ENCODE measurements at places on chromosomes 5 and 9.

DNA sequence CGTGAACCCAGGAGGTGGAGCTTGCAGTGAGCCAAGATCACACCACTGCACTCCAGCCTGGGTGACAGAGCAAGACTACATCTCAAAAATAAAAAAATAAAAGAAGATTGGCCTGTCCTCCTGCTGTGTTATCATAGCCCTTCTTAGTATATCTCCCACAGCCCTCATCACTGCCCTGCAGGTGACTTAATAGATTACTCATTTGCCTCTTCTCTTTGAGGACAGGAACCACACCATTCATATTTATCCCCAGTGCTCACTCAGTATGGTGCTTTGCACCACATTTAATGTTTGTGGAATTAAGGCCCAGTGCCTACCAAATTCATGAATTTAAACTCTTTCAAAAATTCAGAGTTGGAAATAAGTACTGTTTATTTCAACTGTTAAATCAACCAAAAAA is 10.3 kb downstream of the IDNK start:
- no peak for DNase-seq

DNA sequence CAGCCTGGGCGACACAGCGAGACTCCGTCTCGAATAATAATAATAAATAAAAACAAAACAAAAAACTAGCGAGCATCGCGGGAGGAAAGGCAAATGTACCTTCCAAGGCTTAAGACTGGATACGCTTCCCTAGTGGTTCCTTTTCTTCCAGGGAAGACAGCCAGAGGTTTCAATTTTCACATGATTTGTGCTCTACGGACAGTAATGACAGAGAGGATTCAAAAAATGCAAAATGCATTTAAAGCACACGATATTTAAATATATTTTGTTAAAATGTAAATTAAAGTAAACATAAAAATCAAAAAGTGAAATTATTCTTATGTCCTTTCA is 4.3 kb upstream of the TRIM41 start:
- DNase-seq, result no peak

GRCh38 chr9:91954841-91955471 is 4.9 kb upstream of the ROR2 start:
- no peak for DNase-seq

DNA sequence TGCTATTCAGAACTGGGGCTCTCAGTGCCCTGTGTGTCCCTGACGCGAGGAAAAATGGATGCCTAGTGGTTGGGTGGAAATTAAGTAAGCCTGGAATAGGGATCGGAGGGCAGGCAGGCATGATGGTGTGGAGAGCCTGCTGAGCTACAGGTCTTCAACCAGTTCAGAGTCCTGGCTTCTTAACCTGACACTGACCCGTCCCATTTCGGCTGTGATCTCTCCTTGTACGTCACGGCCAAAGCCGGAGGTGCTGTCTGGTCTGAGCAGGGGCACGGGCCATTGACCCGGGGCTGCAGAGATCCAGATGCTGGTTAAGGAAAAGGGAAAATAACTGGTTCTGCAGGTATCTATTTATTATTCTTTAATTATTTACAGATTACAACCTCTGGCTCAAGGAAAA is 27.9 kb downstream of the RHOBTB3 start:
- DNase-seq, result no peak

- DNase-seq, result no peak
Measured at GRCh38 chr5:81718300-81718699, 32.6 kb downstream of the SSBP2 start.

DNA sequence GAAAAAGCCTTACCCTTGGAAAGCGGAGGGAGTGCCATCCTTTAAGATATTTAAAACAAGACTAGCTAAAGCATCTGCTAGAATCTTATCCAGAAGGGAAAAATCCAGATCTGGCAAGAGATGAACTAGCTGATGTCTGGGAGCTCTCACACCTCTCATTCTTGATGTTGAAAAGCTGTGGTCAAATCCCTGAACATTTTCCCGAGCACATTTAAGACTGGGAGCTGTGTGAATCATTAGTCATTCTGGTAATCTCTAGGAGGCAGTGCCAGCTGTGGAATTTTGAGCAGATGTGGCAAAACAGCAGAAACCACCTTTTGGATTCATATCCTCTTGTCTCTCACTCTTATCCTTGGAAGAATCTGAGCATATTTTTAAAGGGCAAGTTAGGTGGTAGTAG is 218.0 kb downstream of the MAN2A1 start:
- DNase-seq, result no peak

GRCh38 chr5:170565072-170565471 is 61.3 kb downstream of the KCNIP1 start:
- DNase-seq, result no peak

DNA sequence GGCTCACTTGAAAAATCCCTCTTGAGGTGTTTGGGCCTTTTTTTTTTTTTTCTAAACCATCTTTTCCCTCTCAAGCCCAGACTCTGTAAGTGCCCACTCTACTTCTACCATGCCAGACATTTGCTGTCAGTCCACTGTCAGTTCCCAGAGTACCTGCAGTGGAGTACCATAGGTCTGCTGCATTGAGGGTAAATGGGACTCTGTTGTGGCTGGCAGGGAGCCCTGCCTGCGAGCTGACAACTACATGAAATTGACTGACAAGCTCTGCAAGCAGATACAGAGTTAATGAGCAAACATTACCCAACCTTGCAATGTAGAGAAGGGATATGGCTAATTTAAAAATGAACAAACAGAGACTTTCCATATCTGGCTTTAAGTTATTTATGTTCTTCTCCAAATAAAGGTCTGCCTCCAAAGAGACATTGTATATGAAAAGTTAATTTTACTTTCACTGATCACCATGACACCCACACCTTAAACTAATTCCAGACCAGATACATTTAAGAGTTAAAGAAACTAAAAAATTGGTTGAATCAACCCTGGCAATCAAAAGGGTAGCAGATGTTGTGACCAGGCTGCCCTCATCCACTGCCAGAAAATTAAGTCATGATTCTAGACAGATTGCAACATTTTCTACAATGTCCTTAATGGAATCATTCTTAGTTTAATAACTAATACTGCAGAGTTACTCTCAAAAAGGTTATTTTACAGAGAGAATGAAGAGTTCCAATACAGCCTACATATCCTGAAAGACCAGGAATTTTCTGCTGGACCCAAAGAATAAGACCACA is 100.4 kb upstream of the PAM start:
- DNase-seq, result no peak

DNA sequence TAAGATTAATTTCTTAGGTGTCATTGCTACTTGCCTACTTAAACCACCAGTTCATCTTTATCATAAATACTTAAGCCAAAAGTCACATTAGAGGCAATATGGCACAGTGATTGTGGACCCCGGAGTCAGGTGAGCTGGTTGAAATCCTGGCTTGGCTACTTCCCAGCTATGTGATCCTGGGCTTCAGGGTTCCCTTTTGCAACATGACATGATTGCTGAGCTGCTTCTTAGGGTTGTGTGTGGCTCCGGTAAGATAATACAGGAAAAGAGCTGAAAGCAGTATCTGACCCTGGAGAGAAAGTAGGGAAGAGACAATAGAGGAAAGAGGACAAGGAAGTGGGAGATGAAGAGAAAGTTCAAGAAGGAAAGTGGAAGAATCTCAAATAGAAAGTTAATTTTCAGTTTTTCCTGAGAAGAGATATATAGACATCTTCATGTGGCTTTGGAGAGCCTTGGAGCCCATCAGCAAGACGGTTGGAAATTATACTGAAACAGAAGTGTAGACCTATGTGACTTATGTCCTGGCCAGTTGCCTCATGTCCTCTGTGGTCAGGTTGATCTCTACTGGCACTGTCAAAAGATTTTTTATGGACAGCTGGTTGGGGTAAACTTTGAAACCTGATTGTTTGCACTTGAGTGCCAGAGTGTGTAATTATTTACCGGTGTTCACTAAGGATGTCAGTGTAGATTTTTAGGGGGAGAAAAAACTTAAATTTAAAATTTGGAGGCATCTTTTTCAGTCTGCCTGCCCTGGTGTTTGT is 93.2 kb downstream of the GHR start:
- DNase-seq, result no peak

DNA sequence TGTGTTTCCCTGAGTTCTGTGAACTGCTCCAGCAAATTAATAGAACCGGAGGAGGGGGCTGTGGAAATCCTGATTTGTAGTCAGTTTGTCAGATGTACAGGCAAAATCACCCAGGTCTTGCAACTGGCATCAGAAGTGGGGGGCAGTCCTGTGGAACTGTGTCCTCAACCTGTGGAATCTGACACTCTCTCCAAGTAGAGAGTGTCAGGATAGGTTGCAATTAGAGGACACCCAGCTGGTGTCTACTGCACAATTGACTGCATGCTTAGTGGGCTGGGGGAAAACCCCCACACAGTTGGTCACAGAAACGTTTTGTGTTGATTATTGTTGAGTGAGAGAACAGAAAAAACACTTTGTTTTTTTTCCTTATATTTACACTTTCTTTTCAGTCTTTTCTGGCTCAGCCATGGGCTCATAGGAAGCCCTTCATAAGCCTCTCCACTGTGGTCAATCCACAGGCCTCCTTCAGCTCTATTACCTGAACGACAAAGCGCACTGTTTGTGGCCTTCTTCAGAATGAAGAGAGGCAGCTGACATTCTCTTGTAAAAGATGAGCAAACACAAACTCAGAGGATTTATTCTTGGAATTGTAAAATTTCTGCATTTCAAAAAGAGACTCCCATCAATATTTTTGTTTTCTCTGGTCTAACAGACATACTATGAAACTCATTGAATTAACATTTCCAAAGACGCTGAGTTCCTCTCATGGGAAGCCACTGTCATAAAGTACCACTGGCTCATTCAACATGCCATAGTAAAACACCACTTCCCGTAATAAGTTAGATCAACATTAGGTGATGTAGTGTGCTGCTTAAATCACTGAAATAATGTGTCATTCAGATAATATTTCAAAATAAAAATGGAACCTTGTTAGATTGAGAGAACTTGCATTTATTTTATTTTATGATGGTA is 348.9 kb upstream of the RFX3 start:
- no peak for DNase-seq

DNA sequence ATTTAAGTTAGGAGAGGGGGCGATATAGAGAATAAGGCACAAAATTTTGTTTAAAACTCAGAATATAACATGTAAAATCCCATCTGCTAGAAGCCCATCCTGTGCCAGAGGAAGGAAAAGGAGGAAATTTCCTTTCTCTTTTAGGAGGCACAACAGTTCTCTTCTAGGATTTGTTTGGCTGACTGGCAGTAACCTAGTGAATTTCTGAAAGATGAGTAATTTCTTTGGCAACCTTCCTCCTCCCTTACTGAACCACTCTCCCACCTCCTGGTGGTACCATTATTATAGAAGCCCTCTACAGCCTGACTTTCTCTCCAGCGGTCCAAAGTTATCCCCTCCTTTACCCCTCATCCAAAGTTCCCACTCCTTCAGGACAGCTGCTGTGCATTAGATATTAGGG is 18.3 kb downstream of the MOCS2 start:
- no peak for DNase-seq

DNA sequence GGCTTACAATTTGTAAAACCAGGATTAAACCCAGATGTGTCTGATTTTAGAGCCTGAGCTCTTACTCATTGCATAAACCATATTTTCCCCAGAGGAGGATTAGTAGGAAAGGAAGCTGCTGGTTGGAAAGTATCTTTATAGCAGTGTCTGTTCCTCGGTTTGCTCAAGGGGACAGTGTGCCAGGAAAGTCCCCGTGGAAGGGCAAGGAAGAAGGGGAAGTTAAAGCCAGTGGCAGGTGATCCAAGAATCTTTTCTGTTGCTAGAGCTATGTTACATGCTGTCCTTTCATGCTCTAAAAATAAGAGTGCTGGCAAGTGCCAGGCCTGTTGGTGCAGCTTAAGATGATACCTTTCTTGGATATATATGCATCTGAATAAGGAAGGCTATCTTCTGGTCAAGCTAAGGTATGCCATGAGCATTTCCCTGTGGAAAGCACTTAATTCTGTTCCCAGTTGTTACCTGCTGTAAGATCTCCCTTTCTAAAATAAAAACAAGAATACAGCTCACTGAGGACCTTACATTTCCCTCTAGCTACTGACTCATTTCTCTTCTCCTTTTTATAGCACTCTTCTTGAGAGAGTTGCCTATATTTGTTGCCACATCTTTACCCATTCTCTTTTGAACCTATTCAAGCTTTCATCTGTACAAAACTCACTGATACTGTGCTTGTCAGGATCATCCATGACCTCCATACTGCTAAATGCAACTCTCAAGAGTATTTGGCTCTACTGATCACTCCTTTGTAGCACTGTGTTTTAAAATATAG is 8.0 kb downstream of the PDCD1LG2 start:
- DNase-seq, result no peak

DNA sequence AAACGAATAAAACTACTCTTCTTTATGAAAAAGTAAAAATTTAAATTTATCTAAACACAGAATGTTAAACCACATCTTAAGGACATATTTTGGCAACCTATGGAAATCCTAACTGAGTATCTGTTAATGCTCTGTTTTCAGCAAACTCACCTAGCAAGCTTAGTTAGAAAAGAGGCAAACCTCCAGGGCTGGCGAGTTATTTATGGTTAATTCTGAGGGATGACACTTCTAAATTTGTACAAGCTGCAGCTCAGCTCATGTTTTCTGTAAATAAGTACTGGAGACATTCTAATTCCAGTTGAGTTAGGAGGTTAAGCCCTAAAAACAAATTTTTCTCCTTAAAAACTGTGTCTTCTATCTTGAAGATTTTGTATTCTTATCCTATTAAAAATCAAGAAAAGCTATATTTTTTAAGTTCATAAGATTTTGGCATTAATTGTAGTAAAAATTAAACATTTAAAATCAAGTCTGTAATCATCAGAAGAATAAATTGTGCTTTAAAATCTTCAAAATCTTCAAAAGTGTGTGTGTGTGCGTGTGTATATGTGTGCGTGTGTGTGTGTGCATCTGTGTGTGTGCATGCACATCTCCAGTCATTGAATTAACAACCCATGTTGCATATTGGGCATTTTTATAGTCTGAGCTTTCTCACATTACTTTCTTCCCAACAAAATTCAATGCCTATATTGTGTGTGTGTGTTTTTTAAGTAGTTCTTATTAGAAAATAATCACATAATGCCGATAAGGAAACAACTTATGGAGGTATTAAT is 127.8 kb downstream of the CCDC192 start:
- no peak for DNase-seq

- DNase-seq, result no peak
Measured at GRCh38 chr5:177357146-177357458, 622 bp upstream of the RGS14 start.

DNA sequence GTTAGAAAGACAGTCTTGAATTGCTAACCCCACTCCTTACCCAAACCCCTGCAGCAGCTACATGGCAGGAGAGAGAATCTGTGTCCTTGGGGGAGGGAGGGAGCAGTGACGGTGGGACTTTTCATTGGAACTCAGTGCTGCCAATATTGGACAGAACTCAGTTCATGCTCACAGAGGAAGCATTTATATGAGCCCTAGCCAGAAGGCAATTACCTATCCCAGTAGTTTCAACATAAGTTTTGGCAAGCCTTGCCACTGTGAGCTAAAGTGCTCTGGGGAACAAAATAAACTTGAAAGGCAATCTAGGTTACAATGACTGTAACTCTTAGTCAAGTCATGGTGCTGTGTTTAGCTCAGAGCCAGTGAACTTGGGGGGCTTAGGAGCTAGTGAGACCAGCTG is 1013.4 kb upstream of the COX7C start:
- DNase-seq, result no peak

GRCh38 chr9:16143310-16143709 is 590.5 kb downstream of the CCDC171 start:
- DNase-seq, result no peak
